ENCODE measurements at places on chromosomes 16 and 17.
A peak's percentile ranks its signal among the peaks of the same experiment; 100 is the strongest.

- no peak for DNase-seq
Measured at GRCh38 chr17:73773702-73774101, 129.5 kb upstream of the SDK2 start.

DNA sequence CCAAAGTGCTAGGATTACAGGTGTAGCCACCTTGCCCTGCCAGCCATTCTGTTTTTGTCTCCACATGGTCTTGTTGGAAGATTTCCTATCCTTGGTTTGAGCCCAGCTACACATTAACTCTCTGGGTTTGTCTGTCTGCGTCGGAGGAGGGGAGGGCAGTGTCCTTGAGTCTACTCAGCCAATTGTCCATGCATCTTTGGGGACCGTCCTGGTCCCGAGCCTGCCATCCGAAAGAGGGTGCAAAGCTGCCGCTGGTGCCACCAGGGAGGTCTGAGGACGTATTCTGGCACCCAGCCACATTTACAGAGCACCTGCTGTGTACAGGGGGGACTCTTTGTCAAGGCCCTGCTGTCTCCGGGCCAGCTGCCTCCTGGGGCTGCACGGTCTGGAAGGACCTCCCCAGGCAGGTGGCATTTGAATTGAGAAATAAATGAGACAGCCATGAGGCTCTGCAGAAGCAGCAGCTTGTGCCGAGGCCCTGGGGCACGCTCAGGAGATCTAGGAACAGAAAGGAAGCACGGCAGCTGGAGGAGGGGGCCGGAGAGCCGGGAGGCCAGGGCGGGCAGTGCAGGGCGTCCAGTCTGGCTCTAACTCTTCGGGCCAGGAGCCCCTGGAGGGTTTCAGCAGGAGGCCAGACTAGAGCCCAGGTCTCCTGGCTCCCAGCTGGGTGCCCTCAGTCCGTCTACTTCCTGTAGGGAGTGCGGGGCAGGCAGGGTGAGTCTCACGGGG, 1.5 kb downstream of the CYBA start:
- no peak for DNase-seq

DNA sequence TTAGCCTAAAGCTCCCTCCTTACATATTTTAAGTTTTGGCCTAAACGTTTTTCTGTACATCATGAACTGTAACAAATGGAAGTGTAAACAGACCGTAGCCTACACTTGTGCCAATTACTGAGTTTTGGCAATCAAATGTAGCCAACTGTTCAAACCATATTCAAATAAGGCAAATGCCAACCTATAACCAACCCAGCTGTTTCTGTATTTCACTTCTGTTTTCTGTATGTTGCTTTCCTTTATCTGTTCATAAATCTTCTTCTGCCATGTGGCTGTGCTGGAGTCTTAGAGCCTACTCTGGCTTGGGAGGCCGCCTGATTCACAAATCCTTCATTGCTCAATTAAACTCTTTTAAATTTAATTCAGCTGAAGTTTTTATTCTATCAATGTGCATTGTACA, 6.9 kb upstream of the C16orf78 start:
- no peak for DNase-seq

DNA sequence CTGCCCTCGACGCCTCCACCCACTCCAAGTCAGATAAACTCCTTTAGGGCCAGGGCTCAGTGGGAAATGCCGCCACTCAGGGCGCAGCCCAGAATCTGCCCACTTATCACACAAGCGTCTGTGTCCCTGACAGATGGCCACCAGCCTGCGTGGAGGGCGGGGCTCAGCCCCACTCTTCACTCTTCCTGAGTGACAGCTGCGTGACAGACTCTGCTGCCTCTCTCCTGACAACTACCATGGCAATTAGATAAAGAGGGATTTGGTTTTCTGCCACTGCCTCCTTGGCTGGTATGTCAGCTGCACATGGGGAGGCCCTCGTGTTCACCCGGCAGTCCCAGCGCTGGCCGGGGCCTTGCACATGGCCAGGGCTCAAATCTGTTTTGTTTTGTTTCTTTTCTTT, 96.2 kb downstream of the RTN4RL1 start:
- DNase-seq, result no peak

GRCh38 chr17:49218941-49219913, 8.7 kb downstream of the ABI3 start:
- no peak for DNase-seq

DNA sequence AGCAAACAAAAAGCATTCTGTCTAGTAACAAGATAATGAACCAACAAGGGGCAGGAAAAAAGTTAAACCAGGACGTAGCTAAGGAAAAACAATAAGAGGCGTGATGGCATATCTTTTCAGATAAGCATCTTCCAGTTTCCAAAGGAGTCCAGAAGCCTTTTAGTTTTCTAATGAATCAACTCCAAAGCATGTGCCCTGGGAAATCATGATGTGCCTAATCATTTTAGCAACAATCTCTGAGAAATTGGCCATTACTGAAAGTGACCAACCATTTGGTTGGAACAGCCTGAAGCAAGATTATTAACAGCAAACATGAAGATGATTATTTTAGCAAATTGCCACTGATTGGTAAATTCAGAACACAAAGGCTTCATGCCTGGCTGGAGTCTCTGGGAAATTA, 440.9 kb upstream of the MAF start:
- no peak for DNase-seq

DNA sequence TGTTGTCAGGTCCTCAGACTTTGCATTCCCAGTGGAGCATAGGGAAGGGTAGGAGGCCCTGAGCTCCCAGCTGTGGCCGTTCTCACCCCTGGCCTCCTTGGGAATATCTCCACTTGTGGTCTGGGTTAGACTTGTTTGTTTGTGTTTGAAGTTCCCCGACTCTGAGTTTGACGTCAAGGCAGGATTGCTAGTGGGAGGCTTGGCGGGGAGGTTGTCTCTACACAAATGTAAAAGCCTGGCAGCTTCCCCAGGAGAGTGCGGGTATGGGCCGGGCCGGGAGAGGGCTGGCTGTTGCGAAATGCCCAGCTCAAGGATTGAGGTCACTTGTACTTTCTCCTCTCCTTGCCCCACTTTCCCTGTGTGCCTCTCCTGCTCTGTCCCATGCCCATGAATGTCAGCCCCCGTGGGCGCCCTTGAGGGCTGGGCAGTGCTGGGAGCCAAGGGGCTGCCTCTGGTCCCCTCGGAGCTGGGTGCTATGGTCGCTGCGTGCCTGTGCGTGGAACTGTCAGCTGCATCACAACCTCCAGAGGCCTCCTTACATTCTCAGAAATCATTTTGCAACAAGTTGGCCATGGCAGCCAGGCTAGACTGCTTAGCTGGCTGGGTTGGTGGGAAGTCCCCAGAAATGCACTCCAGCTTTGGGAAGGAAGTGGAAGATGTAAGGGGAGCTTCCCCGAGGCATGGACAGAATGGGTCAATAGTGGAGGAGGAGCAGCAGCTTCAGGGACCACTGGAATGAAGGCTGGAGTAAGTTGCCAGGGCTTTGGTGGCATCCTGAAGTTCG, 84.3 kb downstream of the KSR1 start:
- peak; percentile 96 for DNase-seq

DNA sequence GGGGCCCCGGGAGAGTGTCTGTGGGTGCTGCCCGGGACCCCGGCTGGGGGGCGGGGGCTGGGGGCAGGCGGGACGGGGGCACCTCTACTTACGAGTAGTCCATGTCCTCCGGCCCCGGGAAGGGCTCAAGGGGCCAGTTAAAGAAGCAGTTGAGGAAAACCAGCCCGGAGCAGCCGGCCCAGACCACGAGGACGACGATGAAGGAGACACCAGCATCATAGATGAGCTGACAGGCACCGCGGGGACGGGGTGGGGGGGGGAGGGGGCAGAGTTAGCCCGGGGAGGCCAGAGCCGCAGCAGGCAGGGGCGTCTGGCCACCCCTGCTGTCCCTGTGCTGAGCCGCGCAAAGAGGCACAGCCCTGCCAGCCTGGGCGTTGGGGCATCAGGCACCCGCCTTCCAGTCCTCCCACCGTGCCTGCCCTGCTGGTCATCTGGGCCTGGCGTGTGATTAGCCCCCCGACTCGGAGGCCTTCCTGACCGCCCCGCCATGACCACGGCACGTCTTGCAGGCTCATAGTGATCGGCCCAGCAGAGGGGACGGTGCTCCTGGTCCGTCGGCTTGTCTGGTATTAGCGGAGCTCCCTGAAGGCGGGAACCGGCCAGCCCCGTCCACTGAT, 29.0 kb upstream of the PITPNA start:
- DNase-seq, result no peak

GRCh38 chr17:74603746-74604145, 11.7 kb upstream of the CD300LD start:
- no peak for DNase-seq

DNA sequence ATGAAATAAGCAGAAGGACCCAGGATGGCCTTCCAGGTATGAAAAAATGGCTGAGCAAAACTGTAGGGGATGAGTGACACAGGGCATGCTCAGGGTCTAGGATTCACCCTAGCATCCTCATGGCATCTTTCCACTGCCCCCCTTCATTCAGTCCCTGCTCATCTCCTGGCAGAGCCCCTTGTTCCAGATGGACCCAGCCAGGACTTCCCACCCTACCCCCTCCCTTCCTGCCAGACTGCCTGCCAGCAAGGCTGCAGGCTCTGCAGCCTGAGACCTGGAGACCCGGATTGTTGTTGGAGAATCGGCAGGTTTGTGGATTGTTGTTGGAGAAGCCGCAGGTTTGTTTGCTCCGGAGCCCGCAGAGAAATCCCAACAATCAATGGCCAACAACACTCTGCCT, 6.6 kb downstream of the SEZ6 start:
- DNase-seq, result no peak

GRCh38 chr17:36935671-36936454, 1.4 kb upstream of the LHX1 start:
- no peak for DNase-seq

- no peak for DNase-seq
Measured at GRCh38 chr16:66908116-66908515, 10.6 kb downstream of the CDH16 start.

- DNase-seq, result no peak
Measured at GRCh38 chr17:15048933-15049794, 216.0 kb downstream of the PMP22 start.

GRCh38 chr16:58474296-58474695, 25.6 kb upstream of the NDRG4 start:
- DNase-seq, result no peak

GRCh38 chr16:88731699-88732098, 25.4 kb downstream of the CTU2 start:
- DNase-seq, result peak; percentile 79

DNA sequence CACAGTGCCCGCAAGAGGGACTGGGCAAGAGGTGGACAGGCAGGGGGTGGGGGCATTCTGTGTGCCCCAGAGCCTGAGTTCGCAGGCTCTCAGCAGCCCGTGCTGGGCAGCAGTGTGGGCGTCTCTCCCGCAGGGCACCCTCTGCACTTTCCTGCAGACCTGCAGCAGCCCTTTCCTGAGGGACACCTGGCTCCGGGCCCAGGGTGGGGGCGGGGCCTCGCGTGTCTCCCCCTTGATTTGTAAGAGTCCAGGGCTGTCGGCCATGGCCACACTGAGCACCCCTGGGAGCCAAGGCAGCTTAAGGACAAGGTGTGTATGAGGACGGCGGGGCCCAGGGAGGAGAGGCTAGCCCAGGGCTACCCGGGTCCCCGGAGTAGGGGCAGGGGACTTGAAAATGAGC, 33.4 kb upstream of the SLC38A10 start:
- no peak for DNase-seq

- no peak for DNase-seq
Measured at GRCh38 chr16:10501016-10501607, 79.3 kb downstream of the EMP2 start.

GRCh38 chr17:57004944-57005579, 27.1 kb downstream of the SCPEP1 start:
- DNase-seq, result no peak

DNA sequence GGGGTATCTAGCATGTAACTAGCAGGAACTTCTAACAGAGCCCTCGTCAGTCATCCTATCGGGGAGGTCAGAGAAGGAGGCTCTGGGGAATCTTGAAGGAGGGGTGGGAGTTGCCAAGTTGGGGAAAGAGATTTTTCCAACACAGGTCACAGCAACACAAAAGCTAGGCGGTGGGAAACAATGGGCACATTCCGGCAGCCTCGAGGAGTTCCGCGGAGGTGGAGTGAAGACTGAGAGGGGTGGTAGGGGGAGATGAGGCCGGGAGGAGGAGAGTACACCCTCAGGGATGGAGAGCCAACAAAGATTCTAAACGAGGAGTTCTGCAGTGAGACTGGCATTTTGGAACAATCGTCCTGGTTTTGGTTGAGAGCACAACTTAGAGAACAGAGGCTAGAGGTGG, 13.5 kb upstream of the CALB2 start:
- no peak for DNase-seq

DNA sequence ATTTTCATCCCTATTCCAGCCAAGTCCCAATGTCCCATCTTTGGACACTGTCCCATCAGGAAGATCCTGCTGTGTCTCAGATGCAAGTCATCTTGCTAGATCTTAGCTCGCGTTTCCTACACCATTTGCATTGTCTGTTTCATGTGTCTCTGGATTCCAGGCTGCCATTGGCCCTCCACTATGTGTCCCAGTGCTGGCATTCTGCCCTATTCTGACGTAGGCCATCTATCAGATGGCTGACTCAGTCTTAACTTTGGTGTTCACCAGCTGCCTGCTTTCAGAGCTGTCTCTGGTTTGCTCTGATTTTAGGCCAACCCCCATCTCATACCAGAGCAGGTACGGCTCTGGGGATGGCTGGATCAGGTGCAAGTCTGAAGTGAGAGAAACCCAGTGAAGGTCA, 300.9 kb upstream of the ASIC2 start:
- no peak for DNase-seq

DNA sequence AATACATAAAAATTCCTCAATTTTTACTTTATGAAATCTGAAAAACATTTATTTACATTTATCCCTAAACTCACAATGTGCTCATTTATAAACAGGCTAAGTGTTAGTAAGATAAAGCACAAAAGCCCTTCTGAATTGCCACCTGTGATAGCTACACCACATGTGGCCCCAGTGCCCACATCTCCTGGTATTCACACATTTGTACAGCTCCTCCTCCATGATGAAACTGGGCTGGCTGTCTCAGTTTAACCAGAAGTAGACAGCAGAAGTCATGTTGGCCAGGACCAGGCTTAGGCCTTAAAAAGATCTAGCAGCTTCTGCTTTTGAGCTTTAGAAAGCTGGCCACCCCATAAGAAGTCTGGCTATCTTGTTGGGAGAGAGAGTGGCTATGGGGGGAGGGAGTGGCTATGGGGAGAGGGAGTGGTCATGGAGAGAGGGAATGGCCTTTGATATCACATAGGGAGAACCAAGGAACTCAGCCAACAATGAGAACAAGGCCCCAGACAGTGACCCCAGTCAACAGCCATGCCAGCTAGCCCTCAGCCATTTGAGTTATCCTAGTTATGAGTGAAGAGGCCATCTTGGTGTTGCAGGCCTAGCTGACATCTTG, 47.4 kb downstream of the CEP95 start:
- DNase-seq, result no peak

GRCh38 chr16:583470-583814, 6.4 kb upstream of the RAB40C start:
- no peak for DNase-seq
